NCI-H1417 treated with DMSO at 0.1 percent for 48 hours (cell line): ENCODE measurements at places on chromosomes 5 and 9.

- no peak for DNase-seq
These were observed 90.7 kb downstream of the LPAR1 start for GRCh38 chr9:110947491-110948044.

DNA sequence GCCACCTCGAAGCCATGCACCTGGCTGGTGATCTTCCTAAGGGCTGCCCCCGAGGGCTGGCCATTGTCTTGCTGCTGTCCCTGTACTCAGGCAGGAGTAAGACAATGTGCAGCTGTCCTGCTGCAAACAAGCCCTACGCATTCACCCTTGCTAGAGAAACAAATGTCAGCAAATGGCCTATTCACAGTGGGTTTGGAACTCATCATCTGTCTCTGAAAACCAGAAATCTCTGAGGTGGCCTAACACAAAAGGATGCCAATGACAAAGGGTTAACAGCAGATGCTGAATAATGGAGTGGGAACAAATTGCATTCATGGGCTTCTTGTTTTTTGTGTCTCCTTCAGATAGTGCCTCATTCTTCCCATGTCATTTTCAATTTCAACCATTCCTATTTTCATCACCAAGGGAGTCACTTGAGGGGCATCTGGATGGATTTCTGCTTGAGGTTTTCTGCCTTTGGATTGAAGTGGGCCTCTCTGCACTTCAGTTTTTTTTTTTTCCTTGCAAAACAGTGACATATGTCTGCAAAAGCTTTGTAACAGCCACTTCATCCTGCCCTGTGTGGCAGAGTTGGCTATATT, 261.6 kb upstream of the VLDLR start:
- DNase-seq: no peak

- no peak for DNase-seq
These were observed 8.9 kb downstream of the SLC9A3 start for GRCh38 chr5:515273-515836.

DNA sequence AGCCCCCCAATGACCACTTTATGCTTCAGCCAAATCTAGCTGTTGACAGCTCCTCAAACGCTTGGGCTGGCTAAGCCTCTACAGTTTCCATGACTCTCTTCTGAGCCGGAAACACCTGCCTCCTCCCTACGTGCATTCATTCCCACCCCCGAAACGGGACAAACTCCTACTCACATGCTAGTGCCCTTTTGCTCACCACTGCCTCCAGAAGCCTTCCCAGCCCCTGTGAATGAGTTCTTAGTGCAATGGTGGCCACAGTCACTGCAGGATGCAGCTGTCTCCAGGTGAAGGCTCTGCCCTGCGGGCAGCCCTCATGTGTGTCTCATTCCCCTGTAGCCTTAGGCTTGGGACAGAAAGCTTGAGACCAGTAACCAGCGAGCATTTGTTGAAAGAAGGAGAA, 68.8 kb upstream of the DAB2IP start:
- no peak for DNase-seq

GRCh38 chr5:151596828-151597539, 5.9 kb upstream of the FAT2 start:
- DNase-seq: no peak

GRCh38 chr5:150700246-150700593, 642 bp downstream of the RBM22 start:
- DNase-seq: no peak

GRCh38 chr5:36438765-36439561, 137.3 kb upstream of the RANBP3L start:
- DNase-seq: no peak

GRCh38 chr5:9176641-9177040, 369.2 kb downstream of the SEMA5A start:
- DNase-seq: no peak

- DNase-seq: no peak
These were observed 62.8 kb upstream of the TBC1D2 start for GRCh38 chr9:98318041-98318790.

DNA sequence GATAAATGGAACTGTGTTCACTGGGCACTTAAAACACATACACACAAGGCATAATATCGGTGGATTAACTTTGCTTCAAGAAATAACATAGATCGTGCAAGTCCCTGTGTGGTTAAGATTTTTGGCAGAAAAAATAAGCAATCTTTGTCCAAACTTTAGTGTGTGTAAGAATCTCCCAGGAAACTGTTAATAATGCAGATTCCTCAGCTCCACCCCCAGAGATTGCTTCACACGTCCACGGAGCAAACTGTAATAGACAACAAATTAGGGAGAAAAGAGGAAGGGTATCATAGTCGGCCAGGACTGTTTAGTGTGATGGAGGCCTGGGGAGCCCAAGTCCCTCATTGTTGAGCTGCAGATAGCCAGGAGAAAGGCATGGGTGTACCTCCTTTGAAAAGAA, 84.8 kb downstream of the PJA2 start:
- DNase-seq: no peak

DNA sequence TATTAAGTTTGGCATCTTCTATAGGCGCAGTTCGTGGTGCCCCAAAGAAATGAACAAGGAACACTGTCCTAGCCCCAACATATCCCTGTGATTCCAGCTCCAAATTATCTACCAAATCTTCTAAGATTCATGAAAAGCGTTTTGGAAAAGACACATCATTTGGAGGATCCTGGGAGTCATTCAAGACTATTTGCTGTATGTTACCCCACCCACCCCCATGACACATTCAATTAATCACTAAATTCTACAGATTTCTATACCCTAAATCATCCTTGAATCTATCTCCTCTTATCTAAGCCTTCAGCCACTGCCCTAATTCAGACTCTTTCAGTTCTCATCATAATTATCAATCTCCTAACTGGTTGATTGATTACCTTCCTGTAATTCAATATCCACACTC, 5.5 kb upstream of the RUSC2 start:
- DNase-seq: no peak

DNA sequence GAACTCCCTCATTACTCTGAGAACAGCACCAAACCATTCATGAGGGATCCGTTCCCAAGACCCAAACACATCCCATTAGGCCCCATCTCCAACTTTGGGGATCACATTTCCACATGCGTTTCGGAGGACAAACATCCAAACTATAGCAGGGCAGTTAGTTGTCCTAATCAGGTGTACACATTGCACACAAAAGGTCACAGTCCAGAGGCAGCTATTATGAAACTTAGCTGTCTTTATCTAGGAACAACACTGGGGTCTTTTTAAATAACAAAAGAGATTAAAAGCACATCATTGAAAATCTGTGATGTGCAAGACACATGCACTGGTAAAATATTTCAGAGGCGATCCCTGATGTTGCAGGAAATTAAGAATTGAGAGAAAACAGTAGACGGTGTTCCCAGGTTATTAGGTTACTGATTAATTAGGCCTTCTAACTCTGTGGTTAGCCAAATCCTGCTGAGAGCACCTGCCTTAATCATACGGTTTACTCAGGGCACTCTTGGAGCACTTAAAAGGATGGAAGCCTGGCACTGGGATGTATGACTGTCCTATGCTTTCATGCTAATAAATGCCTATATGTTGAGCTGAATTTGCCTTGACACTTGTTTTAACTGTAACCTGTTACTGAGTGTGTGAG, 1574.5 kb upstream of the WWC1 start:
- no peak for DNase-seq

- DNase-seq: no peak
These were observed 79.6 kb upstream of the RNU6ATAC start for GRCh38 chr9:134243778-134244467.

DNA sequence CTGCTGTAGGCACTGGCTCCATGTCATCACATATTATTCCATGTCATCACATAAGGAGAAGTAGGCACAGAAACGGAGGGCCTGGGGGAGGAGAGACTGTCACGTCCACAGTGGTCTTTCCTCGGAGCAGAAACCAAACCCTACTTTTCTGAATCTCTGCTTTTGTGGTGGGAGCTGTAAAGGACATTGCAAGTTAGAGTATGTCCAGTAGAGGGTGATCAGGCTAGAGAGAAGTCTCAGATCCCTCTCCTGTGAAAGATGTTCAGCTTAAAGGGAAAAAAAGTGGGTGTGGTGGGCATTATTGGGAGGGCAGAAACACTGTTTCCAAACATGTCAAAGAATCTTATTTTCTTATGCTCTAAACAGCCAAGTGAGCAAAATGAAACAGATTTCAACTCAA, 19.4 kb upstream of the FBP2 start:
- no peak for DNase-seq

GRCh38 chr9:68951879-68952659, 61.8 kb downstream of the PRKACG start:
- no peak for DNase-seq
